GM04503 (cell line): ENCODE measurements at places on chromosomes 7 and 10.

DNA sequence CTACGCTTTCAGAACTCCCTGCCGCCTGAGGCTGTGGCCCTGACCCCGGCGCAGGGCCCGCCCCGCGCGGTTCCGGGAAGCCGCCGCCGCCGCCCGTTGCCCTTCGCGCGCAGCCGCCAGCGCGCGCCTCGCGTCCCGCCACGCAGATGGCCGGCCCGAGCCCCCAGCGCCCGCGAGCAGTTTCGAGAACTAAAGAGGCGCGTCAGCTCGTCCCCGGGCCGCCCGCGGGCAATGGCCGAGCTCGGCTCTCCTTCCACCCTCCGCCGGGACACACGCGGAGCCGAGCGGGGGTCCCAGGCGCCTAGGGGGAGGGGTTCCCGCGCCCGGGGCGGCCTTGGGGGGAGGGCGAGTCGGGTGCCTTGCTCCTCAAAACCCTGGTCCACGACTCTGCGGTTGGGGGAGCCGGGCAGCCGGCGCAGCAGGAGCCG, 1.8 kb downstream of the HNRNPF start:
- no peak for DNase-seq

DNA sequence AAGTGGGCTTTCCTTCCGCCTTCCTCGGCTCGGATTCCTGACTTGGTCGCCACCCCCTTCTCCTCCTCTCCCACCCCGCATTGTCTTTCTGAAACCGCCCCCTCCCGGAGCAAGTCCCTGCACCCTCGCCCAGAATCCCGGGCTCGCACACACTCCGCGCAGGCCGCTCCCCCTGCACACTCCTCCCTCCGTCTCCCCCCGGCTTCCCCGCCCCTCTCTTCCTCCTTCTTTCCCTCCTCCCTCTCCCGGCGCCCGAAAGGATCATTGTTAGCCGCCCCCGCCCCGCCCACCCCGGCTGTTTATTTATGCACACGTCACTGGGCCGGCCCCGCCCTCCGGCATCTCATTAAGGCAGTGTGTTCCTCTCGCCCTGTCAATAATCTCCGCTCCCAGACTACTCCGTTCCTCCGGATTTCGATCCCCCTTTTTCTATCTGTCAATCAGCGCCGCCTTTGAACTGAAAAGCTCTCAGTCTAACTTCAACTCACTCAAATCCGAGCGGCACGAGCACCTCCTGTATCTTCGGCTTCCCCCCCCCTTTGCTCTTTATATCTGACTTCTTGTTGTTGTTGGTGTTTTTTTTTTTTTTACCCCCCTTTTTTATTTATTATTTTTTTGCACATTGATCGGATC, at the start of gene TCF7L2:
TSS of gene TCF7L2 (plus strand) at position 373 of the 633 bp plus-strand sequence. CDS start 510 bp downstream, outside the sequence.
- DNase-seq = peak; percentile 82

- DNase-seq = no peak
Observed at GRCh38 chr10:30863516-30864210, 168.0 kb downstream of the ZNF438 start.

DNA sequence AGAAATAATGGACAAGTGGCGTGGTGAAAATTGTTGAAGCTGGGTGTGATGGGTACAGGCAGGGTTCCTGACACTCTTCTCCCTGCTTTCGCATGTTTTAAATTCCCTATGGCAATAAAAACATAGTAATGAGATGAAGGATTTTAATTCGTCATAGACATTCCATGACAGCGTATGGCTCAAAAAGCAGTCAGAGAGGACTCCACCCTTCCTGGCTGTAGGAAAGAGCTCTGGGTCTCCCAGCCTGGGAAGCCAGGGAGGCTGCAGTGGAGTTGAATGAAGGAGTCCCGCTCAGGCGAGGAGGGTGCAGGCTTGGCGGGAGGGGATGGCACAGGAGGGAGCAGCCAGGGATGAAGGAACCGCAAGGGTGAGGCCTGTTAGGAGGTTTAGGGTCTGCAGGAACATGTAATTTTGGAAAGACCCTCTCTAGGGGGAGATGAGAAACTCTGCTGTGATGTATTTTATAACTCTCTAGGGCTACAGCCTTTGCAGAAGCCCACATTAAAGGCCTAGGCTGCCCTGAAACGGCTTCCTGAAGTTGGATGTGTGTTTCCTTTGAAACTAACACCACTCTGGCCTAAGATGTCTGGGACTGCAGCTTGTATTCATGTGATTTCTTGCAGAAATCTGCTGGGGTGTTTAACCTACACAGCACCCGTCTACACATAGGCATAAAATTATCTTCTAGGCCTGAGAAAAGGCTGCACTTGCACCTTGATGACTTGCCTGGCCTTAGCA, 7.6 kb upstream of the LARP4B start:
- no peak for DNase-seq

DNA sequence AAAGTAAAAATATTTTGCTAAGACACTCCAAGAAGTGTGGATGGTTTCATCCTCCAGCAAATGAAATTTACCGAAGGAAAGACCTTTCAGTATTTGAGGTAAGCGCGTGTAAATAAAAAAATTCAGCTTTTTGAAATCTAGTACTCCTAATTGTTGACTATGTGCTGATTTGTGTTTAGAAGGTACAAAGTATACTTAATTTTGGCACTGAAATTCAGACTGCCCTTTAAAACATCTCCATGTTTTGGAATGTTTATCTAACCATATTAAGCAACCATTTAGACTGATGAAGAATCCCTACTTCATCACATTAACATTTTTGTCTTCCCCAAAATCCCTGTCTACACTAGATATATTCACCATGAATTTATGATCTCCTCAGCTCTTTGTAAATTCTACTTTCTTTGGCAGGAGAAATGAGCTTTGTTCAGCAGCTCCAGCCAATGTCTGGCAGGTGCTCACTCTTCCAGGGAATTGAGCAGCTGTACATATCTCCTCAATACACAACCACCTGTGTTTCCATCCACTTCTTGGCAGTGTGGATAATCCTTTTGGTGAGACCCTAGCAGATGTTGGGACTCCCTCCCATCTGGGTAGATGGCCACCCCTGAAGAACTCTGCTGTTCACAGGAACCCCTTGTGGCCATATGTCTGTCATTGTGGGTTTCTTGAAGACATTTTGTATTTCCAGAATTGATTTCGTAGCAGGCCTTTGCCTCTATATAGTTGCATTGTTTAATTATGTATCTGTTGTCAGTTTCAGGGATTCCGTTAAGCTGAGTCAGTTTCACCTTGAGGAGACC, 129.4 kb upstream of the SAMD8 start:
- no peak for DNase-seq

DNA sequence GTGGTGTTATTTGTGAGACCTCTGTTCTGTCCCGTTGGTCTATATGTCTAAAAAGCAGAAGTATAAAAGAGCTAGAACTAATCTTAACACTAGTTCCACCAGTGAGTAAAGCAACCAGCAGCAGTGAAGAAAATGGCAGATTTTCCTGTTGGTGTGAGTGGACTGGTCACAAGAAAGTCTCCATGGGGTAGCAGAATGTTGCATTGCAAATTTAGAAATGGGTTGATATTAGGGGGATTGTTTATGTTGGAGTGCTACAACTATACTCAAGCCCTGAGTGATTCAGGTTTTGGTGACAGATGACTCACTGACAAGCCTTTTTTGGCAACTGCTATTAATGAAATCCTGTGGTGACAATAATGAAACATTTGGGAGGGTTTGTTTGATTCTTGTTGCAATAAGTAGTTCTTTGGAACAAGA, 5.6 kb downstream of the AVL9 start:
- DNase-seq = no peak

- no peak for DNase-seq
Observed at GRCh38 chr10:80204677-80205476, 460 bp downstream of the ANXA11 start.
